Stomach (tissue), 19 donors: ENCODE measurements at places on chromosomes 1 and 21. TPM values are rescaled to one million over a fixed set of nuclear protein-coding genes. Genes with fewer than 3 reads are reported as not detected.

Gene BCL2L15
- 37.1 TPM for total RNA-seq

Gene PTGS2
- total RNA-seq: 30.9 TPM

Gene CASP9
- 125 TPM for total RNA-seq

DNA sequence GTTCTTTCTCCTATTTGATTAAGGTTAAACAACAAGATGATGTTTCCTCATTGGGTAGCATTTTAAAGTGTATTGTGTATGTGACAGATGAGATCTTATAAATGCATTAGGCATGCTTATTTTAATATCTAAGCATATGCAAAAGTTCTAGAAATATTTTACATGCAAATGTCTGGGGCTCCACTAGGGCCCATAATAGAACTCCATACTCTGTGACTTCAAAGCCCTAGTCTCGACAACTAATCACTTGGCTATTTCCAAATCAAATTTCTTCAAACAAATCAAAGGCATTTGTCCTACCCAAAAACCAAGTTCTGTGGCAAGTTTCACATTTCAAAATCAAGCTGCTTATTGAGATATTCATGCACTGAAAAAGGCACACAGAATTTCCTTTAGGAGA is 385.6 kb upstream of the ST6GALNAC5 start:
- H3K4me3 ChIP-seq: no peak overlapping the region
- H3K27ac ChIP-seq: no peak overlapping the region
- DNase-seq: no peak

DNA sequence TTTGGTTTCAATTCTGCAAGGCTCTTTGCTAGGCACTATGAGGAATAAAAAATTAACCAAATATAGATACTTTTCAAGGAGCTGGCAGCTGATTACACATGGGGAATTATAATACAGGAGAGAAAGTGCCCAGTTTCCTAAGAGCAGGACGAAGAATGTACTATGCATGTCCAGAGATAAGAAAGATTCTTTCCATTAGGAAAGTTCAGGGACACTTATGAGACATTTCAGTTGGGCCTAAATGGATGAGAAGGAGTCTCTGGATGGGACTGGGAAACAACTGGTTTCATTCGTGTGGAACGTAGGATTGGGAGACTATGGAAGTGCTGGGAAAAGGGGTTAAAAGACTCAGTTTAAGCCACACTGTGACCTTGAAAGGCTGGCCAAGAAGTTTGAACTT is 63.5 kb upstream of the MROH9 start:
- H3K27me3 ChIP-seq: no peaks in the 10 kb centered on the region
- H3K27ac ChIP-seq: no peak overlapping the region
- no peak overlapping the region for H3K4me3 ChIP-seq

DNA sequence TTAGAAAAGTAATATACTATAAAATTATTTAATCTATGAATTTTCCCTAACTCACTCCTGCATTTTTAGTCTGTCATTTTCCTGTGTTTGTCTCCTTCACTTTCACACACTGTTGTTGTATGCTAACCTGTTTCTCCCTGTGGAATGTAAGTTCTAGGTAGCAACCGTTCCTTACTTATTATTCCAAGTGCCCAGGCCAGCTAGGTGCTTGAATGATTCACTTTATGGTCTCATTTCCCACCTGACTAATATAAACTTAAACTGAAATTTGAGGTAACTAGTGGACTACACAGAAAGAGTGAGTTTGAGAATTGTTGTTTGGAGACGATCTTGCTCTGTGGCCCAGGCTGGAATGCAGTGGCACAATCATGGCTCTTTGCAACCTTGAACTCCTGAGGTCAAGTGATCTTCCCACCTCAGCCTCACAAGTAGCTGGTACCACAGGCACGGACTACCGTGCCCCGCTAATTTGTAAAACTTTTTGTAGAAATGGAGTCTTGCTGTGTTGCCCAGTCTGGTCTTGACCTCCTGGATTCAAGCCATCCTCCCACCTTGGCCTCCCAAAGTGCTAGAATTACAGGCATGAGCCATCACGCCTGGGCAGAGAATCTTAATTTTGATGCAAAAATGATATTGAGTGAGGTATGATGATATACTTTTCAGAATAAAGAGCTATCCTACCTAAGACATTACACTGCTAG is 1.9 kb downstream of the ZYG11B start:
- no peaks in the 10 kb centered on the region for H3K27me3 ChIP-seq
- peaks cover 46% of the 10 kb centered on the region for H3K4me1 ChIP-seq
- H3K27ac ChIP-seq: no peak overlapping the region
- DNase-seq: no peak
- H3K36me3 ChIP-seq: no peaks in the 10 kb centered on the region

DNA sequence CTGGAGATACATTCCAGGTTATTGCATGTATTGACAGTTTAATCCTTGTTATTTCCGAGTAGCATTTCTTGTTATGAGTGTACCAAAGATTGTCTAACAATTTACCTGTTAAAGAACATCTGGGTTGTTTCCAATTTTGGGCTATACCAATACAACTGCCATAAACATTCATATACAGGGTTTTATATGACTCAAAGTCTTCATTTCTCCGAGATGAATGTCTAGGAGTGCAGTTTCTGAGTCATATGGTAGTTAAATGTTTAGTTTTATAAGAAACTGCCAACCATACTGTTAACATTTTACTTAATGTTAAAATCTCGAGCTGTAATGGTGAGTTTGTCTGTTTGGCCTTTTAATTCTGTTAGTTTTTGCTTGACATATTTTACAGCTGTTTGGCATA is 10.0 kb downstream of the RAB4A start:
- no peak for DNase-seq
- H3K27ac ChIP-seq: no peak overlapping the region
- peaks cover 82% of the 10 kb centered on the region for H3K4me1 ChIP-seq
- peaks cover 15% of the 10 kb centered on the region for H3K36me3 ChIP-seq
- no peaks in the 10 kb centered on the region for H3K27me3 ChIP-seq
- H3K4me3 ChIP-seq: no peak overlapping the region

DNA sequence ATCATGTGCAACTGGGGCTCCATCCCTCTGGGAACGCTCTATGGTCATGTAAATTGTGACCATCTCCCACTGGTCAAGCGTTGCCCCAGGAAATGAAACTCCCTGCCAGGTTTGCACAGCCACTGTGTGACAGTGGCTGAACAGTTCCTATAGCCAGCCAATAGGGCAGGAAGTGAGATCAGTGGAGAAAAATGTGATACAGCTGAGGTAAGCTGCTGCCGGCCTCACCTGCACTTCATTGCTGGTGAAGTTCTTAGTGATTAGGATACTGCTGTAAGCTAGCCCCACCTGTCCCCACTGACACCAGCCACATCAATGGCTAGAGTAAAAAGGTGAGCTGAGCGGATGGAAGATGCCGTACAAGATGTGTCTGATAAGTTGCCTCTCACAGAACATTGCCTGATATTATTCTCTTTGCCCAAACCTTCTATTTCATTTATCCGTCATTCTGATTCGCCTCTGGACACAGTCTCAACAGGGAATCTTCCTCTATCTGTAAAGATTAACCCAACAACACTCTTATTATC is 38.4 kb upstream of the CDC42BPA start:
- H3K4me1 ChIP-seq: peaks cover 5% of the 10 kb centered on the region
- peak overlapping the region; percentile 81 for H3K27ac ChIP-seq
- H3K36me3 ChIP-seq: no peaks in the 10 kb centered on the region
- no peak overlapping the region for H3K4me3 ChIP-seq

GRCh38 chr21:42301371-42302075 is 13.7 kb downstream of the TFF3 start:
- H3K4me1 ChIP-seq: no peaks in the 10 kb centered on the region
- H3K27ac ChIP-seq: no peak overlapping the region
- DNase-seq: peak; percentile 54
- peaks cover 12% of the 10 kb centered on the region for H3K36me3 ChIP-seq
- no peaks in the 10 kb centered on the region for H3K27me3 ChIP-seq

DNA sequence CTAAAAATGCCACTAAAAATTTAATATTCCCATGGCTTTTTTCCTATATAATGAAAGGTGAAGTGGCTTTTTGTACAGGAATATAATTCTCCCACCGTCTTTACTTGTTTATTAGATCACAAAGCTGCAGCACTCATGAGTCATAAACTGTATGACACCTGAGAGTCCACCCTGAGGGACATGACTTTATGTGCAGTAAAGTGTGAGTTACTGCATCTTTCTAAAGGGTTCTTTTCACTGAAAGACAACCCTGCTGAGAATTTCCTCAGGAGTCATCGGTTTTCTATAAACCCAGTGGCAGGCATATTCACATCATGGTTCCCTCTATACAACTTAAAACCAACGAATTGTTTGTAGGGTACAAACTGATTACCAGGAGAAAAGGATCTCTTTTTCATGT is 77.4 kb downstream of the APP start:
- H3K27ac ChIP-seq: no peak overlapping the region
- no peak overlapping the region for H3K4me3 ChIP-seq
- H3K36me3 ChIP-seq: peaks cover 7% of the 10 kb centered on the region
- no peak for DNase-seq
- peaks cover 7% of the 10 kb centered on the region for H3K4me1 ChIP-seq
- no peaks in the 10 kb centered on the region for H3K27me3 ChIP-seq

GRCh38 chr1:65232461-65232990 is 76.8 kb upstream of the DNAJC6 start:
- no peak for DNase-seq
- no peaks in the 10 kb centered on the region for H3K27me3 ChIP-seq
- H3K36me3 ChIP-seq: peaks cover 5% of the 10 kb centered on the region
- no peak overlapping the region for H3K27ac ChIP-seq

- no peaks in the 10 kb centered on the region for H3K4me1 ChIP-seq
- no peaks in the 10 kb centered on the region for H3K27me3 ChIP-seq
- DNase-seq: no peak
- no peak overlapping the region for H3K4me3 ChIP-seq
- no peak overlapping the region for H3K27ac ChIP-seq
Observed at GRCh38 chr1:114379987-114380386, 131.0 kb downstream of the TRIM33 start.

GRCh38 chr1:33876970-33877650 is 13.2 kb downstream of the HMGB4 start:
- H3K4me3 ChIP-seq: no peak overlapping the region
- no peak for DNase-seq
- H3K27ac ChIP-seq: no peak overlapping the region

GRCh38 chr1:18582890-18583289 is 47.8 kb upstream of the PAX7 start:
- H3K4me1 ChIP-seq: no peaks in the 10 kb centered on the region
- H3K4me3 ChIP-seq: no peak overlapping the region
- H3K27me3 ChIP-seq: peaks cover 58% of the 10 kb centered on the region
- no peak for DNase-seq
- H3K27ac ChIP-seq: no peak overlapping the region
